ENCODE measurements at places on chromosomes 6 and 20.

GRCh38 chr6:65786815-65787214 is 79.8 kb upstream of the EYS start:
- no peak for DNase-seq

- no peak for DNase-seq
Observed at GRCh38 chr20:60888771-60889170, 363.3 kb upstream of the CDH4 start.

GRCh38 chr20:35515341-35515740 is 14.1 kb downstream of the C20orf173 start:
- DNase-seq, result no peak

DNA sequence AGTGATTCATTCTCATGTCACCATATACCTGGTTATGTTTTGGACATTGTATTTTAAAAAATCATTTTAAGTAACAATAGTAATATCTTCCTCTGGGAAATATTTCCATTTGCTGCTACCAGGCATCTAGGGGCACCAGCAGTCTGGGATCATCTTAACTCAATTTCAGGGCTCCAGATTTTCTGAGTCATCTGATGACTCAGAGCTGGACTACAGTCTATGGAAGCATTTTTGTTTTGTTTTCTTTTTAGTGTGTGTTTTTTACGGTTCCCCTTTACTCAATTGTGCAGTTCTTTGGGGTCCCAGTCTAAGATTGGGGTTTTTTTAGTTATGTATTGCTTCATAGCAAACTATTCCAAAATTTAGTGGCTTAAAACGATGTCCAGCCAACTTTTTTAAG is 5.7 kb upstream of the FKBP5 start:
- no peak for DNase-seq

DNA sequence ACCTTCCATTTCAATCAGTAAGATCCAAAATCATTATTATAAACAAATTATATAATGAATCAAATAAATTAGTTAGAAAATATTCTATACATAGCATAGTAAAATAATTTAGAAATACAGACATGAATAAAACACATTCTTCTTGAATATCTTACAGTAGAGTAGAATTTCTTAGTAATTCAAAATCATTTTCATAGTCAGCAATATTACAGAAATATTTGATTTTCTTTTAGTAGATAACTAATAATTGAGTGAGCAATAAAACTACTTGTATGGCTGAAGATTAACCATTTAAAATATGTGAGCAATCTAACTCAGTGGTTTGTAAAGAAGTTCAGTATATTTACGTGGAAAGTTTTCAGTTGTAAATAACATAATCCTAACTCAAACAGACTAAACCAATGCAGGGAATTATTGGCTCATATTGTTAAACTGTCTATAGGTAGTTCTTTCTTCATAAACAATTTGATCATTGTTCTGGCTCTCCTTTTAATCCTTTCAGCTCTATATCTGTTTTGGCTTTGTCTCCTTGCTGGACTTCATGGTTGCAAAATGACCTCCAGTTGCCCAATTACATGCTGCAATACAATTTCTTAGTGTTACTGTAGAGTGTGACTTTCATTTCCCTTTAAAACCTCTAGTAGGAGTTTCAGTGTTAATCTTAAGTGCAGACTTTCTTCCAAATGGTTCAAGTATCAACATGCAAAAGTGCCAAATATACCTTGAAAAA is 307.5 kb downstream of the EYS start:
- DNase-seq, result no peak

DNA sequence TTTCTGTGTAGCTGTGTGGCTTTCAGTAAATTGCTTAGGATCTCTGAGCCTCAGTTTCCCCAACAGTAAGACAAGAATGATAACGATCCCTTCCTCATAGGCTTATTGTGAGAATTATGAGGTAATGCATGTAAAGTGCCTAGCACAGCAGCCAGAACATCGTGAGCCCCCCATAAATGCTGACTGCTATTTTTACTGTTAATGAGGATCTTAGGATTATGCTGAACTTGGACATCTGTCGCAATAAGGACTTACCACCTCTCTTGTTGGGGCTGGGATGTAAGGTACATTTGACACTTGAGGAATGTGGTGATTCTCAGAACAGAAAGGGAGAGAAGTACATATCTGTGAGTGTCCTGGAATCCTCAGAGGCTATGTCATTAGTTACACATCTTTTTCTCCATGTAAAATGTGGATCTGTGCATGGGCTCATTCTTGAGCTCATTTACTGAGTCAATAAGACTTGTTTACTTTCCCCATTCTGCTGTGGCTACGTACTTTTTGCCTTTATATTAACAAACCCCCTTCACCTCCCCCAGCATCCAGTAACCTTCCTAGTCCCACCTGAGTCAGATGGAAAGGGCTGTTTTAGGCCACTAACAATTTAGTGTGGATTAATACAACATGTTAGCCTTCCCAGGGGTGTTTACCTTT is 64.4 kb upstream of the PLEKHG1 start:
- DNase-seq, result no peak

GRCh38 chr6:21357262-21357661 is 236.3 kb upstream of the SOX4 start:
- DNase-seq, result no peak

DNA sequence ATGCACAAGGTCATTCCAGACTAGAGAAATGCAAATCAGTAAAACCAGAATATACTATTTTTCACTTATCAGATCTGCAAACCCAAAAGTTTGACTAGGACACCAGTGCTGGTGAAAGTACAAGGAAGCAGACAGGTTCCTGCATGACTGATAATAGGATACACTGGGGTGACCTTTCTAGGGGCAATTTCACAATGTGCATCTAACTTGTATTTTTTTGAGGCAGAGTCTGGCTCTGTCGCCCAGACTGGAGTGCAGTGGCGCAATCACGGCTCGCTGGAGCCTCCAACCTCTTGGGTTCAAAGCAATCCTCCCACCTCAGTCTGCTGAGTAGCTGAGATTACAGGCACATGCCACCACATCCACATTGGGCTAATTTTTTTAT is 11.4 kb downstream of the COMMD7 start:
- DNase-seq, result no peak

DNA sequence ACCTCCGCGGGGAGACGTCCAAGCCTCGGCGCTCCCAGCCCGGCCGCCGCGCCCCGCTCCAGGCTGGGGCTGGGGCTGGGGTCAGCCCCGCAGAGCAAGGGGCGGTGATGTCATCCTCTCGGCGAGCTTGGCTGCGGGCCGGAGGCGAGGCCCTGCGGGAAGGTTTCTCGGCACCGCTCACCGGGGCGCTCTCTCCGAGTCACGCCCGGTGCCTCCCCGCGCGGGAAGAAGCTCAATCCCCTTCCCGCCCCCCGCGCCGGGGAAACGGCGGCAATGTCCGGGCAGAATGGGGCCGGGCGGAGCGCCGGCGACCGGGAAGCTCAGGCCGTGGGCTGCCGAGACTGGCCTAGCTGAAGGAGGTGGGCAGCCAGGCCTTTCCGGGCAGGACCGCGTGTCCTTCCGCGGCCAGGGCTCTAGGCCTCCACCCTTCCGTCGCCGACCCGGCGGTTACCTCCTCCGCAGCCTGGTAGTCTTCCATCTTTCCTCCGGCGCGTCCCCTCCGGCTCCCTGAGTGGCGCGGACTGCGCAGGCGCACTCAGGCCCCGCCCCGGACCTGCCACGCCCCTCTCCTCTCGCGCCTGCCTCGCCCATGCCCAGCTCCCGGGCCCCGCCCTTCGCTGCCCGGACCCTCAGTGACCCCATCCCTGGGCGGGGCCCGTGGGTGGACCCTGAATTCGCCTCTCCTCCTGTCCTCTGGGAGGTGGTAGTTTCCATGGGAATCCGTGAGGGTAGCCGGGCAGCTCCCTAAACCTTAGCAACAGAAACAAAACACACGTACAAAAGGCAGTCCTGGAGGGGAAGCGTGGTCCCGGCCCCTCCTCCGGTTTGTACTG is at the start of gene DYNLT1:
TSS of gene DYNLT1 (minus strand) at position 513 of the 833 bp plus-strand sequence. CDS start at position 478, 35 bp downstream.
- DNase-seq, result peak; percentile 87

- DNase-seq, result no peak
Observed at GRCh38 chr6:121881974-121882667, 446.7 kb downstream of the GJA1 start.

DNA sequence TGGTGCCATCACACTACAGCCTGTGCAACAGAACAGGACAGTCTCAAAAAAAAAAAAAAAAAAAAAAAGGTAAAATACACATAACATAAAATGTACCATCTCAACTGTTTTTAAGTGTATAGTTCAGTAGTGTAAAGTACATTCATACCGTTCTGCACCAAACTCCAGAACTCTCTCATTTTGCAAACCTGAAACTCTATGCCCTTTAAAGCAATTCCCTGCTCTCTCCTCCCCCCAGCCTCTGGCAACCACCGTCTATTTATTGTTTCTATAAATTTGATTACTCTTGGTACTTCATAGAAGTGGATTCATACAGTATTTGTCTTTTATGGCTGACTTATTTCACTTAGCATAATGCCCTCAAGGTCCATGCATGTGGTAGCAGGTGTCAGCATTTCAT is 12.9 kb downstream of the RIPOR2 start:
- no peak for DNase-seq

GRCh38 chr6:114100215-114100994 is 129.5 kb upstream of the HDAC2 start:
- DNase-seq, result no peak

- no peak for DNase-seq
Observed at GRCh38 chr20:16292226-16292880, 280.9 kb downstream of the KIF16B start.

DNA sequence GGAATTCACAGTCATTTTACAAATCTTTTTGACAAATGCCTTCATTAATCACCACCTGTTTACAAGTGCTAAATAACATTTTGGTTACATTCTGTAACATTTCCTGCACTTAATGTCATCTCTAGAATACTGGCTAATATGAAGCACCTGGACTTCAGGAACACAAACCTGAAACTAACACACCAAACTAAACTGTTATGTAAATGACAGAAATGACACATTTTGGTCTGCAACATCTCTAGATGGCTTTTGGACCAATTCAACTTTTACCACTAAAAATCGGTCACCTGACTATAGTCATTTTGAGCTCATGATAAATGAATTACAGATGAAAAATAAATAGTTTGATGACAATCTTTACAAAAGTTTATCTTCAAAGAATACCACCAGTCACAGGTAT is 80.6 kb downstream of the ATG5 start:
- no peak for DNase-seq

- DNase-seq, result no peak
Observed at GRCh38 chr6:150079604-150080003, 10.7 kb upstream of the ULBP3 start.

GRCh38 chr20:23142162-23143050 is 56.3 kb upstream of the CD93 start:
- no peak for DNase-seq

DNA sequence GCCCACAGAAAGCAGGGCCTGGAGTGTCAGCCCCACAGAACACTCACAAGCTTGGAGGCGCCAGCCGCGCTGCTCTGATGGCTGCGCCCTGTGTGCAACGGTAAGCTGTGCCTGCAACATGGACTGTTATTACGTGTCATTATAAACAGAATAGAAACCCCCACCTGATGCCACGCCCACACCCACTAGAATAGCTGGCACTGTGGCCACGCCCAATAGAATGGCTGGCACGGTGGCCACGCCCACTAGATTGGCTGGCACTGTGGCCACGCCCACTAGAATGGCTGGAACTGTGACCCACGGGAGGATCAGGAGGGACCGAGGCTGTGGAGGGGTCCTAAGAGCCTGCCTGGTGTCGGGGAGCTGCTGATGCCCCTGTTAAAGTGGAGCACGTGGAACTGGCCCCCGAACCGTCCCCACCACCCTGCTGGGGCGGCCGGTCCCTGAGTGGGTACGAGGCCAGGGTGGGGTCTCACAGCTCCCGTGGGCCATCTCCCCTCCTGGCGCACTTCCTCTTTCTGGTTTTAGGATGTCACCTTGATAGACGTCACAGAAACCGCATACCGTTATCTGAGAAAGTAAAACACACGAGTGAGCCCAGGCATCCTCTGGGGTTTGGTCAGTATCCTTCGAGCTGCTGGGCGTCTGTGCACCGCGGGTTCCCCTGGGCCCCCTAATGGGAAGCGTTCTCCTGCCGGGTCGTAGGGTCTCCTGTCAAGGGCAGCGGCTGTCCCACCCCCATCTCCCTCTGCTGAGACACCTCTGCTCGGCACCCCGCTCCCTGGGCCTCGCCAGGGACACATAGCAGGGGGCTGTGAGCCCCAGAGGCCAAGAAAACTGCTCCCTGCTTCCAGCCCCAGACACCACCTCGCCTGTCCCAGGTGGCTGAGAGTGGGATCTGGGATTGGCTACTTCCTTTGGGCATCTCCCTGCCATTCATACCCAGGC is 25.4 kb downstream of the SLC17A9 start:
- DNase-seq, result peak; percentile 59

- no peak for DNase-seq
Observed at GRCh38 chr6:36875250-36875633, 639 bp upstream of the PPIL1 start.

GRCh38 chr6:163301726-163302635 is 112.5 kb upstream of the QKI start:
- no peak for DNase-seq

GRCh38 chr6:22668307-22668706 is 98.9 kb downstream of the HDGFL1 start:
- DNase-seq, result no peak

GRCh38 chr6:56510984-56511531 is 131.6 kb downstream of the DST start:
- DNase-seq, result no peak

DNA sequence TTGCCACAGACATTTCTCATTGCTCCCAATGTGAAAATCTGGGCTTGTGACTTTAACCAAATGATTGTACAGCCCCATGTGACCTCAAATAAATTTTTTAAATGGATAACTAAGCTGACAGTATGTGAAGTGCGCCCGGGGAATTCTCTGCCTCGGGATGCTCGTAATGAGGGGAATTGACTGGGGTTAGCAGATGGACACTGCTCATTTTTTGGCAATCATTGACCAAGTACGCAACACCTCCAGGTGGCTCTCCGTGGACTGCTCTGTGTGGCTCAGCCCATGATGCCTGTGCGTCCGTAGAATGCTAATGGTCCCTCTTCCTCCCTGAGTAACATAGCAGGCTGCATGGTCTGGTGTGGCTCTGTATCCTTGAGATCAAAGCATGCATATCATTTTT is 42.4 kb downstream of the FARS2 start:
- DNase-seq, result no peak

DNA sequence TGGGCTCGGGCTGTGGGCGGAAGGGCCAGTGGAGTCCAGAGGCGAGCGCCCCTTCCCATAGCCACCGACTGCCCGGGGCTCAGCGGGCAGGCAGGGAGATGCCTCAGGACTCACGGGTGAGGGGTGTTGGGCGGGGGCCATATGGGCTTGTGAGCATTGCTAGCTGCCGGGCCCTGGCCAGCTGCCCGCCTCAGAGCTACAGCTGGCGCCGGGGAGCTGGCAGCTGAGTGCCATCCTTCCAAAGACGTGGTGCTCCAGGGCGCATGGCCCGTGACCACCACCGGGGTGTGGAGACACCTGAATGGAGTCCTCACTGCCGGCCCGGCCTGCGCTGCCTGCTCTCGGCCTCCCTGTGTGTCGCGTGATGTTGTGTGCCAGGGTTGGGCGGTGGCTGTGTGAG is 10.6 kb upstream of the RBBP8NL start:
- DNase-seq, result no peak

Measured in stimulated activated CD4-positive, alpha-beta T cell treated with anti-CD3 and anti-CD28 coated beads, TNF-alpha, amount 100 ng/mL, for 24 hours (primary cell).